Esophagus squamous epithelium (tissue), 5 donors: ENCODE measurements at places on chromosomes 11 and 22.

DNA sequence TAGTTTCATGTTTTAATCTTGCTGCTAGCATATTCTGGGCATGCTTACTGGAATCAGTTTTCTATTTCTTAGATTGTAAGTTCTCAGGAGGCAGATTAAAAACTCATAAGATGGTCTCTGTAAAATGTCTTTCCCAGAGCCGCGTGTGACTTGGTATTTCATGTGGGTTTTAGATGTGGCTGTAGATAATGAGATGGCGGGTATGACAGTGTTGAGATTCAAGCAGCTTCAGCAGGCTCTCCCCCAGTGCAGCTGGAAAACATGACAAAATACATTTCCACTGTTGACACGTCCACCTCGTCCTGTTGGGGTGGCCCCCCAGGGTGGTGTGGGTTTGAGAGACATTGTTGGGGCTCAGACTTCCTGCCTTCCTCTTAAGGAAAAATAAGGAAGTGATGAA lies 106.8 kb downstream of the KIRREL3 start:
- DNase-seq, result no peak

GRCh38 chr22:39349967-39350726 lies at the start of gene SYNGR1:
TSS of gene SYNGR1 (plus strand) at chr22:39349991. CDS start at chr22:39350011, 20 bp downstream.
- no peak for DNase-seq

GRCh38 chr22:20981787-20982562 lies at the start of gene LZTR1:
TSS of gene LZTR1 (plus strand) at chr22:20982297. CDS start at chr22:20982372, 75 bp downstream.
- DNase-seq, result no peak

- DNase-seq, result no peak
Measured at GRCh38 chr22:44848791-44849420, 96.5 kb downstream of the ARHGAP8 start.

DNA sequence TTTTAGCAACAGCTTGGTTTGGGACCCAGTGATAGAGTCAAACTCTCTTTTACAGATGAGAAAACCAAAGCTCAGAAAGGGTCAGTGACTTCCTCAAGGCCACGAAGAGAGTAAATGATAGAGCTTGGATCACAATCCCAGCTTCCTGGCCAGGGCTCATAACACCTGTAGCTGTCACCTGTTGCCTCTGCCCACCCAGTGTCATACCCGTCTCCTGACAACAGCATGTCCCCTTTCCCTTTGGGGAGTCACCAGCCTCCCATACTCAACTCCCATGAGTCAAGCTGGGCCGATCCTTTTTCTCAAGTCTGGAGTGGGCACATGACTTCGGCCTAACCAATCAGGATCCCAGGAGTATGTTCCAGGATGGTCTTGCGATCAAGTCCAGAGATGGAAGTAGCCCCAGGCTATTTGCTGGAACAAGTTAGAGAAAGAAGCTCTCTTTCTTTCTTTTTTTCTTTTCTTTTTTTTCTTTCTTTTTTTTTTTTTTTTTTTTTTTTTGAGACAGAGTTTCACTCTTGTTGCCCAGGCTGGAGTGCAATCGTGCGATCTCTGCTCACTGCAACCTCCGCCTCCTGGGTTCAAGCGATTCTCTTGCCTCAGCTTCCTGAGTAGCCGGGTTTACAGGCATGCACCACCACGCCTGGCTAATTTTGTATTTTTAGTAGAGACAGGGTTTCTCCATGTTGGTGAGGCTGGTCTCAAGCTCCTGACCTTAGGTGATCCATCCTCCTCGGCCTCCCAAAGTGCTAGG lies 27.8 kb upstream of the MYH9 start:
- no peak for DNase-seq

DNA sequence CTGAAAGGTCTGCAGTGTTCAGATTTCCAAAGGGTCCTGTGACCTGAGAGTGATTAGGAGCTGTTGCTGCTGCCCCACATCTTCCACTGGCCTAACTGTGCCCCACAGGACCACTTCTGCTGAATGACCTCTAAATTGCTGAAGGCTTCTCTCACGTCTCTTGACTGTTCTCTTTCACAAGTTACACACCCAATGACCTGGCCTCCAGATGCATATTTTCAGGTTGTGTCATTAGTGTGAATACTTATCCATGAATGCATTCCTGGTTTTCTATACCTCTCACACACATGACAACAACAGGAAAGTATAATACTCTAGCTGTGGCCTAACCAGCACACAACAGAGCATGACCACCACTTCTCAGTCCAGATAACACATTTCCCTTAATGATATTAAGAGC lies 15.4 kb downstream of the PRR14L start:
- no peak for DNase-seq

DNA sequence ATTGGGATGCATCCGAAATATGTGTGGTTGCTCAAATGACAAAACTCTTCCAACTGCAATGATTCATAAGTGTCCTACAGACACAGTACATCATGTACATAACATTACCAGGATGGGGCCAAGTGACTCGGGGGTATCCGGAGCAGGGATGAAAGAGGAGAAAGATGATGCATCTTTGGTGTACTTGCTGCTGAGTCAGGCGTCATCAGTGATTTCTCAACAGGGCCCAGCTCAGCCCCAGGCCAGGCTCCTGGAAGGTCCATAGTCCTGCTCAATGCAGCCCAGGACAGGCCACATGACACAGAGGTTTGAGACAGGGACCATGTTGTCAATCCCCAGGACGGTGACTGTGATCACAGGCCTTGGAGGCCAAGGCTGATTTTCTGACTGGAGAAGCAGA lies 59.3 kb downstream of the GGTLC2 start:
- no peak for DNase-seq
